Activated CD8-positive, alpha-beta memory T cell treated with anti-CD3 and anti-CD28 coated beads for 1 hour (primary cell): ENCODE measurements at places on chromosomes 3 and 15.

- peak; percentile 25 for DNase-seq
Measured at GRCh38 chr3:48739955-48740823, 23.2 kb upstream of the IP6K2 start.

DNA sequence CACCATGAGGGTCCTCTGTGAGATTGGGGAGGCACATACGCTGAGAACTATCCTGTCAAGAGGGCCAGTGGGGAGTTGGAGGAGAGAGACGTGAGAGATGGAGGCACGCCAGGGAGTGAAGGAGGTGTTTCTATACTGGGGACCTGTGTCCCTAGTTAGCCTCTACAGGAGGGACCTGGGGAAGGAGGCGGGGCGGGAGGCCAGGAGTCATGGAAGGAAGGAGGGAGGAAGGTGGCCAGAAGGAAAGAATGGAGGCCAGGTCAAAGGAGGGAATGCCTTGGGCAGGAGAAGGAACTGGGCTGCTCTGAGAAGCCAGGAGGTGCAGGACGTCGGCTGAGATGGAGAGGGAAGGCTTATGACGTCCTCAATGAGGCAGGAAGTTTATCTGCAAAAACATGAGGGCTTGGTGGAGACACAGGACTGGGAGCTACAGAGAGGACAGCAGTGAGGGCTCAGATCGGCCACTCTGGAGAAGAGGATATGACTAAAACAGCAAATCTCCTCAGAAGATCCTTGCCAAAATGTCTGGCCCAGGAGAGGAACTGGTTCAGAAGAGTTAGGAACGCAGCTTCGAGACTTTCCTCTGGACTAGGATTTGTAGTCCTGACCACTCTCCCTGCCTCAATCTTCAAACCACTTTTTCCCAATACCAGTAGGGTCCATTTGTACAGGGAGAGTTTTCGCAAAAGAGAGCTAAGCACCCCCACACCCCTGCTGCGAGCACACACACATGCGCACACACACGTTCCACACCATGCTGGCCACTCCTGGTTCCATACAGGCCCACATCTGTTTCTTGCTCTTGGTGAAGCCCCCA is 59.9 kb downstream of the ADCY5 start:
- no peak for DNase-seq

DNA sequence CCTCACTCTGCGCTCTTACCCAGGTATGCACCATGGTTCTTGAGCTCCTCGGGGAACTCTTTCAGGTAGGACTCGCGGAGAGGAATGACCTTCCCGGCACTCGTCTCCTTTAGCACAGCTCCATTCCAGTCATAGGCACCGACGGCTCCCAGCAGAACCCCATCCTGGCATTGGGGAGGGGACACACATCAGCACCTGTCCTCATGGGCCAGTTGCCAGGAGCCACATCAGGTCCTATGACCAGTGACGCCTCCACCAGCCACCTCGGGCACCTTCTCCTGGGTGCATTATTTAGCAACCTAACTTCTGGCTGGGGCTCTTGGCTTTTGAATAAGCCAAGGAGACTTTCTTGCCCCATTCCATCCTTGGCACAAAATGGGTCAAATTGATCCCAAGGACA is 61.9 kb downstream of the FEM1B start:
- DNase-seq: no peak

- DNase-seq: no peak
Measured at GRCh38 chr3:55501905-55502304, 14.8 kb upstream of the WNT5A start.

GRCh38 chr3:133742351-133743091 is 3.7 kb upstream of the TF start:
- no peak for DNase-seq

GRCh38 chr15:67148196-67148701 is 82.8 kb downstream of the SMAD3 start:
- no peak for DNase-seq
